Stimulated activated CD4-positive, alpha-beta T cell treated with anti-CD3 and anti-CD28 coated beads, Interleukin-1b, Interleukin-23, amount 100 ng/mL, for 1 hour (primary cell): ENCODE measurements at places on chromosomes 1 and 21.

GRCh38 chr21:17854745-17855144 is 35.6 kb upstream of the C21orf91 start:
- DNase-seq: no peak

- peak; percentile 10 for DNase-seq
Observed at GRCh38 chr1:153404768-153405167, 11.6 kb upstream of the S100A7A start.

GRCh38 chr1:44860331-44860730 is 17.3 kb upstream of the PTCH2 start:
- DNase-seq: no peak

GRCh38 chr1:44568128-44568900 is 106.0 kb downstream of the TMEM53 start:
- DNase-seq: no peak

DNA sequence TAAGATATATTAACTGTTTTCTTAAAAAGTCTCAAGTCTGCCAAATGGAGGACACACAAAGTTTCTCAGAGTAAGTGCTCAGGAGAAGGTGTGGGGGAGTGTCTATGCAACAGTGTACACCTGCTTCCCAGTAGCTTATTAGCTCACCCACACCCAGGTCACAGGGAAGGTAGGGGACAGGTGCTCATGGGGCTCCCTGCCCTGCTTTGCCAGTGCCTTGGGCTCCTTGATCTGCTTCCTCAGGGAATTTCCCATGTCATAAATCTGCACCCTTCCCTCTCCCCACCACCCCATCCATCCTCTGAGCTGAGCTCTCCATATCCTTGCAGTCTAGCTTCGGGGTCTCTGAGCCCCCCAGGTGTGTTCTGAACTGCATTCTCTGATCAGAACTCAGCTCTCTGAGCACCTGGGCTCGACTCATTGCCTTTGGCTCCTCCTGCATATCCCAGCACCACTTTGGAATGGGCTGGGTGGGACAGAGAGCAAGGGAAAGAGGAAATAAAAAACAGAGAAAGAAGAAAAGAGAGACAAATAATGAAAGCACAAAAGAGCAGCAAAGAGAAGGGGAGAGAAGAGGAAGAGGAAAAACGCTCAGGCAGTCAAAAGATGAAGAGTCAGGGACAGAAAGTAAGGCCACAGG is 87.0 kb upstream of the ATP1B1 start:
- DNase-seq: no peak

GRCh38 chr21:27564684-27565301 is 597.9 kb upstream of the ADAMTS5 start:
- DNase-seq: no peak

DNA sequence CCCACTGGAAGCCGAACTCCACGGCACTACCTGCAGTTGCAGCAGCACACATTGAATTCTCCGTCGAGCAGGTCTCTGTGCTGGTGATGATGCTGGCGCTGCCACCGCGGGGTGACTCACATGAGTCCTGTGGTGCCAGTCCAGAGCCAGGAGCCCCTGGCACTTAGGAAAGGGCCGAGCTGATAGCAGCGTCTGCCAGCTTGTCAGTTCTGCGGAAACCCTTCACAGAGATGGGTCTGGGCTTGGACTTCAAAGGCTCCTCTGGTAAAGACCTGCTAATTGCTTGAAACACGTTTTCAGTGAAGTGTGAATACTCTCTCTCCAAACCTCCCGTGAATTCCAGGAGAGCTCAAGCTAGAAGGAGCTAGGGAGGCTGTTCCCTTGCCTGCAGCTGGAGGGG is 92.2 kb downstream of the GRIK3 start:
- DNase-seq: no peak

GRCh38 chr1:222817529-222817928 is 2.7 kb downstream of the DISP1 start:
- no peak for DNase-seq

DNA sequence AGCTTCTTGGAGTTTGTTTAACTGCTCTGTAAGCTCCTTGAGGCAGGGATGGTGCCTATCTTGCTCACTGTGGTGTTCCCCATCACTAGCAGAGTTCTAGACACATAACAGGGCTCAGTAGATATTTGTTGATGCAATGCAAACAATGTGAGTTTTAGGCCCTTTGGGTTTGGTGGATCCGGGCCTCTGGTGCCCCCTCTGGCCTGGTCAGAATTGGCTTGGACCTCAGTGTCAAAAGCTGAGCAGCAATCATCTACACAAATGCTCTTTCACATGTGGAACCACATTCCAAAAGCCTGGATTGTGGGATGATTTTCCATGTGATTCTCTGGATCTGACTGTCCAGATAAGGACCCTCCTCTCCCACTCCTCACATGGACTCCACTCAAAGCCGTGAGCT is 53.4 kb upstream of the BCAR3 start:
- no peak for DNase-seq

GRCh38 chr1:20432891-20433290 is 53.1 kb downstream of the CAMK2N1 start:
- DNase-seq: no peak

GRCh38 chr1:224759681-224760091 is 143.6 kb downstream of the CNIH3 start:
- no peak for DNase-seq

DNA sequence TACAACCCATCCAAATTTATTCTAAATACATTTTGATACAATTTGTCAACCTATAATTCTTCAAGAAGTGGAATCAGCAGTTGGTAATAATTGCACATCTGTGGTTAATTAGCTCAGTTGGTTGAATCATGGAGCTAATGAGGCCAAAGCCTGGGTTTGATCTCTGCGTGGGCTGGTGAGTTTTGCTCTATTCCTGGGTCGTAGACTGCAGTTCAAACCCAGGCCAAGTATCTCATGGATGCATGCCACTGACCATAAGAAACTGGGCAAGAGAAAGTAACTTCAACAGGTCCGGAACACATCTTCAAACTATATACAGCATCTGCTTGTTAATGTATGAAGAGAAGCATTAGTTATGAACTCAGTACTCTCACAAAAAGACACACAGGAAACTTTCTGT is 779.7 kb downstream of the USP25 start:
- no peak for DNase-seq

GRCh38 chr1:179775009-179775408 is 31.9 kb downstream of the FAM163A start:
- DNase-seq: no peak

DNA sequence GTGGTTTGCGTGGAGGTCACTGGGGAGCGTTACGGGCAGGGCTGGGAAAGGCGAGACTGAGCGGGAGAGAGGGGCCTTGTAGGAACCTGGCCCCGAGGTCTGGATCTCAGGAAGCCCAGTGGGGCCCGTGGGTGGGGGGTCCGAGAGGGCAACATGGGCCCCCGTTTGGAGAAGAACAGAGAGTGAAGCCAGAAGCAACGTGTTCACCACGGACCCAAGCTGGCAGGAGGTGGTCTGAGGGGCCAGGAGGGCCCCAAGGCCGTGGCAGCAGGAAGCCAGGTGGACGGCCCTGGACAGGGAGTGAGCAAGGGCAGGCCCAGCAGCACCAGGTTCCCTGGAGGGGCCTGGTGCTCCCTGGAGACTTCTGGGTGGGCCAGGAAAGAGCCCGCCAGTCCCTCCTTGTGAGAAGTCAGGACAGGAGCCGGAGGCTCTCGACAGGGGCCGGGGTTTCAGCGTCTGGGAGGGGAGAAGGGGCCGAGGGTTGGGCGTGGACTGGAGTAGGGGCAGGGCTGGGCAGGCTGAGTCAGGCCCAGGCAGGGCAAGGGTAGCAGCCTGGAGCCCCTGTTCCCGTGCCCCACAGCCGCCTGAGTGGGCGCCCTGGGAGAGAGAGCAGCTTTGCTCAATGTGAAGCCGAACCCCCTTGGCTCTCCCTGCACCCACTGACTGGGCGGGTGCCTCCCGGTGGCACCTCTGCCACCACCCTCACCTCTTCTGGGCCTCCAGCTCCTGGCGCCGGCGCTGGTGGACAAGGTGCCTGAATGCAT is 33.5 kb downstream of the CFAP74 start:
- DNase-seq: no peak

DNA sequence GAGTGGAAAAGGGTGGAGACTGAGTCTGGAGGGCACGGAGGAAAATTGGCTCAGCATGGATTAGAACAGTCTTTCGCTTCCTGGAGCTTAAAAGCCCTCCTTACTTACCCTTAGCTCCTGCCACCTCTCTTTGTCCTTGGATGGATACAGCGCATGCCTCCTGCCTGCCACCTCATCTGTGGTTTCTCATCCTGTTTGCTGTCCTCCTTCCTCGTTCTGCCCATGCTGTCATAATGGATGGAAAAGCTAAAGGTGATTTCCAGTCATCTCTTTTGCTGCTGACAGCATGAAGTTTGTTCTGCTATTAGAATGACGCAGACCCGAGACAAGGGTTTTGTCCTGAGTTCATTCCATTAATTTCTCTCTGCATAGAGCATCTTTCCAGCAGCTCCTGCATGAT is 425.9 kb downstream of the KIF26B start:
- no peak for DNase-seq

GRCh38 chr1:53080041-53080440 is 18.0 kb downstream of the PODN start:
- no peak for DNase-seq

DNA sequence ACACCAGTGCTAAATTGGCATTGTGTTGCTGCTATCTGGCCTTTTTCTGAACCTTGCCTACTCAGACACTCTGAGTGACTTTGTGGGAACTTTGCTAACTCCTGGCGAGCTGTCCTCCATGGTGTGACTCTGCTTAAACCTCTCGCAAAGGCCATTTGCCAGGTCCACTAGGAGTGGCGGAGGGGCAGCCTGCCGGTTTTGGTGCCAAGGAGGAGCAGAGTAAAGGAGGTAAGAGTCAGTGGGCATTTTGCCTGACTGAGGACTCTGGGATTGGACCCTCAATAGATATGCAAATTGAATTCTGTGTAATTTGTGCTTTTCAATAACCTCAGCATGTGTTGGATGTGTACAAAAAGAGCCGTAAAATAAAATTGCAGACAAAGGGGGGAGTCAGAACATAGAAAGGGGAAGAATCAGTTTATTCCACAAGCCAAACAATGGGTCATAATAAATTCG is 386.6 kb upstream of the NFIA start:
- DNase-seq: no peak

DNA sequence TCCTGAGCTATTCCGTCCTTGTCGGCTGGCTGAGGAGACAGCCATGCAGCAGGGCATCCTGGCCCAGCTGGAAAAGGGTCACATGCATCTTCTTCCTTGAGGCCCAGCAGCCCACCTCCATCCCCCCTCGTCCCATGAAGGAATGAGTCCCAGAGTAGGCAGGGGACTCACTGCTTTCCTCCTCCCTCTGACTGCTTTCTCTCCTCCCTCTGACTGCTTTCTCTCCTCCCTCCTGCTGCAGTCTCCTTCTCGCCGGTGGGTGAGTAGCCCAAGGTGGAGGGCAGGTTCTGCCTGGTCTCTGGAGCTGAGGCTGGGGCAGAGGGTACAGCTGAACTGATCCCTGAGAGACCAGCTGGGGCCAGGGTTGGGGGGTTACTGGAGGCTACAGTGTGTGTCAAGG is 13.5 kb downstream of the NTRK1 start:
- DNase-seq: no peak

- no peak for DNase-seq
Observed at GRCh38 chr21:44333509-44334328, 5.5 kb downstream of the CFAP410 start.

DNA sequence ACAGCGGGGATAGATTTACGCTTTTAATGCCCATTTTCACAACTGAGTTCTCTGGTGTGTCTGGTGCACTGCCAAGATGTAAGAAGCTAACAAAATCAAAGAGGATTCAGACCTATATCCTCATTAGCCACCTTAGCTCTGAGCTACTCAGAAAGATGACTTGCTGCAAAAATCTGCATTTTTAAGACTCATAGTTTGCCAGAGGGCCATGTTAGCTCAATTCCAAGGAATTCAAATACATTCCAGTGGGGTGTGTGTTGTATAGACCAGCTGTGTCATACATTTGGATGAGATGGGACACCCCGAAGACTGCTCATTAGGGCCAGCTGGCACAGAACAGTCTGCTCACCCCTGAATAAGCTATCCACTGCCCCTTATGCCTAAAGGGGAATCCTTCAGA is 8.9 kb downstream of the DENND2D start:
- DNase-seq: no peak

DNA sequence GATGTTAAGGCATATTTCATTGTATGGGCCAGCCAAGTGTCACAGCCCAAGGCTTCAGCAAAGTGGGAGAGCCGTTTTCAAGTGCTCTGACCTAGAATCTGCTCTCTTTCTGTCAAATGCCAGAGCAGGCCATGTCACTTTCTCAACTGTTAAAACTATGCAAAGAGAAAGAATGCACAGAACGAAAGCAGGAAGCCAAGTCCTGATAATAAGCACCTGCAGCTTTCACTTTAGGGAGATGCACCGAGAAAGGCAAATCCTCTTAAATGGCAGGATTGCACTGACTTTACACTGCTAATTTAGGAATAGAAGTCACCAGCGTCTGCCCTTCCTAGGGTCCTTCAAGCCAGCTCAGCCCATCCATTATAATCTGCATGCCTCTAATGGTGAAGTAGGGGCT is 49.2 kb upstream of the NTPCR start:
- DNase-seq: no peak

DNA sequence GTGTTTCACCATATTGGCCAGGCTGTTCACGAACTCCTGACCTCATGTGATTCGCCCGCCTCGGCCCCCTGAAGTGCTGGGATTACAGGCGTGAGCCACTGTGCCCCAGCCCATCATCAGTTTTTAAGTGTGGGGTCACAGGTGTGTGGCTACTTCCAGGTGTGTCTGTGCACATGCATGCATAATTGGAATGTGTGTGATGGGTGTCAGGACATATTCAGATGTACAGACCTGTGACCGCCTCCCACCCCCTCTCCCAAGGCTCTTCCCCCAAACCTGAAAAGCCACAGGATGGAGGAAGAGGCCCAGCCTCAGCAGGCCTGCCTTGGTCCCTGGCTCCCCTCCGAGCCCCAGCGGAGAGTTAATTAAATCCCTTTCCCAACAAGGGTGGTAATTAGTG is 37.3 kb upstream of the CSF3R start:
- DNase-seq: no peak

GRCh38 chr21:33121715-33122475 is 52.0 kb downstream of the OLIG1 start:
- no peak for DNase-seq

DNA sequence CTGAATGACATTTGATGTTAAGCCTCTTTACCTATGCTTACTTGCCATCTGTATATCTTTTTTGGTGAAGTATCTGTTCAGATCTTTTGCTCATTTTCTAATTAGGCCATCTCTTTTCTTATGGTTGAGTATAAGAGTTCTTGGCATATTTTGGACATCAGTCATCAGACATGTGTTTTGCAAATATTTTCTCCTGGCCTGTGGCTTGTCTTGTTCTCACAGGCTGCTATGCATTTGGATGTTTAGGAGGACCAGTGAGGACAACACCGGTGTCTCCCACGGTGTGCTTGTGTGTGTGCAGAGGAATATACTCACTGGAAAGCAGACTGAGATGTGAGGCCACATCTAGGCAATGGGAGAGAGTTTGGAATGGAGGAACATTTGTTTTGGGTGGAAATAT is 87.1 kb upstream of the LYST start:
- DNase-seq: no peak

- DNase-seq: no peak
Observed at GRCh38 chr1:107842241-107842640, 122.7 kb downstream of the VAV3 start.

GRCh38 chr21:46468108-46468774 is 9.6 kb downstream of the DIP2A start:
- no peak for DNase-seq
